ENCODE measurements at places on chromosomes 11 and 22.

DNA sequence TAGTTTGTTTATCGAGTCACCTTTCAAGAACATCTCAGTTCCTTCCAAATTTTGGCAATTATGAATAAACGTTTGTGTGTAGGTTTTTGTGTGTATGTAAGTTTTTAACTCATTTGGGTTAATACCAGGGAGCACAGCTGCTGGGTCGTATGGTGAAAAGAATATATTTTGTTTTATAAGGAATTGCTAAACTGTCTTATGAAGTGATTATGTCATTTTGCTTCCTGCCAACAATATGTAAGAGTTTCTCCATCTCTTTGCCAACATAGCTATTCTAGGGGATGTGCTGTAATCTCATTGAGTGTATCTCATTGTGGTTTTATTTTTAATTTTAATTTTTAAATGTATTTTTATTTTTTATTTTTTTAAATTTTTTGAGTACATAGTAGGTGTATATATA, 27.3 kb downstream of the BCL2L13 start:
- no peak for DNase-seq

GRCh38 chr11:127133061-127133460, 132.5 kb upstream of the KIRREL3 start:
- DNase-seq: no peak

- no peak for DNase-seq
Observed at GRCh38 chr22:46088541-46089311, 61.6 kb upstream of the PPARA start.

DNA sequence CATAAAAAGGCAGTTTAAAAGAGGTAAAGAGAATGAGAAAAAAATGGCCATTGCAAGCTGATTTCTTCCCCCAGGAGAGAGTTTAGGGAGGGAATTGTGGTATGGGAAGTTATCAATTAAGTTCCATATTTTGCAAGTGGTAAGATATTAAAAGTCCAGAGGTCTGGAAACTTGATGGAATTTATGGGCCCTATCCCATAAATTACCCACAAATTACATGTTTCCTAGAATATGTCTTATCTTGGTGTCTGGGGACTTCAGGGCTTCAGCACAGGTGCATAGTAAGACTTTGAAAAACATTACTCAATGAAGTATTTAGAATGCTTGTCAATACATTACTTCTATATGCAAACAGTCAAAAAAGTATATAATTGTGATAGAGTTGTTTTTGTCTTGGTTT, 614.9 kb upstream of the LRRC4C start:
- DNase-seq: no peak

All from right atrium auricular region (tissue), 2 donors.